Inflammatory macrophage (primary cell): ENCODE measurements at places on chromosomes 16 and 17.

DNA sequence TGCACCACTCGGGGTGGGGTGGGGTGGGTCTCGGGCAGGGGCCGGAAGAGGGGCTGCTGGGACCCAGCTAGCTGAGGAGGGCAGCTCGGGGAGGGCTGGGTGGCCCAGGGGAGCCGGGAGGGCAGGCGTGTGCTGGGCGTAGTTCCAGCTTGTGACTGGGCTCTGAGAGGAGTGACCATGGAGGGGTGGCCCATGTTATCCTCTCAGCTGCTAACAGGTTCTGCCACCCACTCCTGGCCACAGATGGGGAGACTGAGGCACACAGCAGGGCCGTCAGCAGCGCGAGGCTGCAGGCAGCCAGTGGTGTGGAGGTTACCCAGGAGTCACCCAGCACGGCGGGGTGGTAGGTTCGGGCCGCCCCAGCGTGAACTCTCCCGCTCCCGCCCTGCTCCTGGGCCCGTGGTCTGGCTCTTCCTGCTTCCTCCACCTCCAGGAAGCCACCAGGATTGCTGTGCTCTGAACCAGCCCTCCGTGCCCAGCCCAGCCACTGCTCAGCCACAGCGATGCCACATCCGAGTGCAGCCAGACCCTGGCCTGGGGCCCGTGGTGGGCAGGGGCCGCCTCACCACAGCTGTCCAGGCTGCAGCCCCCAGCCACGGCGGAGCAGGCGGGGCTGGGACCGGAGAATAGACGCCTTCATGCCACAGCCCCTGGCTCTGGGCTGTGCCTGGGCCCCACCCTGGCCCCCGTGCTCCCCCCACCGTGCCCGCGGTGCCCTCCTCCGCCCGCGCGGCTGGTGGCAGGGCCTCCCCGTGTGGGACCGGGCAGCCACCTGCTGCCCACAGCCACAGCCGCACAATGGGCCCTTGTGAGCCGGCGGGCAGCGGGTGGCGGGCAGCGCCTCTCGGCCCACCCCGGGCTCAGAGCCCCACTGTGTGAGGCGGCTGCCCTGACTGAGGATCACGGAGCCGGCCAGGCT is 26.3 kb upstream of the SSTR5 start:
- no peak for DNase-seq

DNA sequence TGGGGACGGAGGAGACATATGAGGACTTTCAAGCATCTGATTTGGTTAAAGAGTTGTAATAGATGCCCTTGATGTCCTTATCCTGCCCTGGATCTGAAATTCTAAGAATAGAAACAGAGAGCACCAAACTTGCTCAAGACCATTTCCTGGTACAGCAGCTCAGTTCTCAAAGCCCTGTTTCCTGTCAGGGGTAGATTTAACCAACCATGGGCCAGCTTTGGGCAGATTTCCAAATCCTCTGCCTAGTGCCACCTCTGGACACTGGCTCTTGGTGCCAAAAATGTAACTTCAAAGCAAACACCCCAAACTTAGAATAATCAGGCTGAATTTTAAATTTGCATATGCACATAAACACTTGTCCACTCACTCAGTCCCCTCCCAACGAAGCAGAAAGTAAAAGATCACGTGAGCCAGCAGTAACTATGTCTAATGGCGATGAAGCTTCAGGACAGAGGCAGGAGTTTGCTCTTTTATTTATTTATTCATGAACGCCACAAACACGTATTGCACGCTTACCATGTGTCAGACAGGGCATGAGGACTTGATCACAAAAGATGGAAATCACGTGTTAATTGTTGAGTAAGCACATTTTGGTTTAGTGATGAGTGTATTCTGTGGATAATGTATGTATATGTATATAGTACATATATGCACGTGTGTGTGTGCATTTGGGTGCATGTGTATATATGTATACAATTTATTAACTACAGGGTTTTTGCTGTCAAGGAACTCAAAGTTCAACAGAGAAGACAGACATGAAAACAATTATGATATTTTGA is 23.1 kb upstream of the SDK2 start:
- DNase-seq = peak; percentile 71

DNA sequence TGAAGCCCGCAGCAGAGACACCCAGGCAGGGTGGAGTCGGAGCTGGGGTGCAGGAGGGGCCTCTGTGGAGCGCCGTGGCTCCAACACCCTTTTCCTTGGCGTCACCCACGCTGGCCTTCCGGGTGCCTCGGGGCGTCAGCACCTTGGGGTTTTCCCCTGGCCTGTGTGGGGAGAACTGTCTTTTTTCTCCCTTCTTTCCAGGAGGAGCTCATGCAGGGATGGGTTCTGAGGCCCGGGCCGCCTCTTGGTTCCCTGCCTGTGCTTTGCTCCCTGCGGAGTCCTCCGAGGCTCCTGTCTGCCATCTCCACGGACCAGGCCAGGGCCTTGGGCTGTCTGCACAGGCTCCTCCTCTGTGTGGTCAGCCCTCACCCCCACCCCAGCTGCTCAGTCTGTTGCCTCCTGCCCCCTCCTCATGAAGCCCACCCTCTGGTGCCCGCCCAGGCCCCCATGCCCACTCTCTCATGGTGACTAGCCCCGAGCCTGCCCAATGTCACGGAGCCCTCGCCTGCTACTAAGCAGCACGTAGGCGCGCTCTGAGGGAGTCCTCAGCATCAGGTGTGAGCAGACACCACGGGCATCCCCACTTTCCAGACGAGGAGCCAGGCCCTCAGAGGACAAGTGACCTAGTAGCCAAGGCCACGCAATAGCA is 5.0 kb downstream of the KATNB1 start:
- no peak for DNase-seq

- no peak for DNase-seq
Observed at GRCh38 chr17:77498791-77499698, 358.3 kb downstream of the SEC14L1 start.

- no peak for DNase-seq
Observed at GRCh38 chr16:35752012-35752772, 2292.8 kb downstream of the TP53TG3F start.

GRCh38 chr16:3836641-3837040 is 43.9 kb downstream of the CREBBP start:
- DNase-seq = no peak

DNA sequence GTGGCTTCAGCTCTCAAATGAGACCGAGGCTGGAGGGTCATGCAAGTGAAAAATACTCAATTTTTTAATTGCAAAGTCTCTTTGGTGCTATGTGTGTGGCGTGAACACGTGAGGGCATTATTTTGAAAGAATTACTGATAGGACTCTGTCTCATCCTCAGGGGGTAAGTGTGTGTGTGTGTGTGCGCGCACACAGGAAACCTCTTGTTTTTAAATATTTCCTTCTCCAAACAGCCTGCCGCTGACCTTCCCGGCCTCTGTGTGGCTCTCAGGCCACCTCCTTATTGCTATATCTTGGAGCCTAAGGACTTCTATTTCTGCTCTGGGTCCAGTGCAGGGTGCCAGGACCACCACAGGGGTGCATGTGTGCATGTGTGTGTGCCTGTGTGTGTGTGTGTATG is 99.7 kb downstream of the CMIP start:
- peak; percentile 46 for DNase-seq

DNA sequence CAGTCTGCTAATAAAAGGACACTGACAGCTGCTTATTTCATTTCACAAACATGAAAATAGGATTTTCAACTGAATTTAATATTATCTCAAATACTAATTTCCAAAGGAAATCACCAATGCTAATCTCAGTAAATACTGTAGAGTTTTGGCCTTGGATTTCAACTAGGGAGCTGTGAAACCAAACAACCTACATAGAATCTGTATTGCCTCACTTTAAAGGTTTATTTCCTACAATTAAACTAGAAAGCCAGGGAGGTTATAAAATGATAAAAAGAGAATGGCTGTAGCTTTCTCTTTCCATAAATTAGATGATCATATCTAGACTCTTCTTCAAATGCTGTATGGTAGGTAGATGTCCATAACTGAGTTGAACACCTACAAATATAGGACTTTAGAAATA is 82.8 kb downstream of the SKAP1 start:
- no peak for DNase-seq

DNA sequence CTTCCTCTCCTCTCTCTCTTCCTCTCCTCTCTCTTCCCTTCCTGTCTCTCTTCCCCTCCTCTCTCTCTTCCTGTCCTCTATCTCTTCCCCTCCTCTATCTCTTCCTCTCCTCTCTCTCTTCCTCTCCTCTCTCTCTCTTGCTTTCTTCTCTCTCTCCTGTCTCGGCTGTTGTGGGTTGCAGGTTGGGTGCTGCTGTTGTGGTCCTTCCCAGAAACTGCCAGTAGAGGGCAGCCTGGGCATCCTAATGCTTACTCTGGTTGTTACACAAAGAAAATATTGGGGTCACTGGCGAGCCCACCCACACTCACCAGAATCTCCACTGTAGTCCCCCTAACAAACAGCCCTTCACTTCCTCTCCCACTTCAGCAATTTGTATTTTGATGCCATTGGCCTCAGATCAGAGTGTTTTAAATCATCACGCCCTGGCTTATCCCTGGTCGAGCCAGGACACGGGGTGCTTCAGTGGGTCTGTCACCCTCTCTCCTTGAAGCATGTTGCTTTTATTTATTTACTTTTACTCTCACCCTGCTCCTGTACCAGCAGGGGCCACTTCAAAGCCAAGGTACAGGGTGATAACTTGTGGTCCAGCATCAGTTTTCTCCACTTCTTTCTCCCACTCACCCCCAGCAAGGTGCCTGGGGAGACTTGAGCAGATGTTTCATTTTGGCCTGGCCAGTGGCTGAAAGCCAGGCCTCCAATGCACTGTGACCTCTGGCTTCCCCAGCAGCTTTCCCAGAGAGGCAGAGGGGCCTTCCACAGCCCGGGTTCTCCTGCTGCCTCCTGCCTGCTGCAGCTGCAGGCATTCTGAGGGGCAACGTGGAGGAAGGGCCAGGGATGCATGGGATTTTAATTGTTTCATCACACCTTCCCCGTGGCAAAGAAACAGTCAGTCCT is 4.7 kb upstream of the MMP15 start:
- DNase-seq = peak; percentile 59

DNA sequence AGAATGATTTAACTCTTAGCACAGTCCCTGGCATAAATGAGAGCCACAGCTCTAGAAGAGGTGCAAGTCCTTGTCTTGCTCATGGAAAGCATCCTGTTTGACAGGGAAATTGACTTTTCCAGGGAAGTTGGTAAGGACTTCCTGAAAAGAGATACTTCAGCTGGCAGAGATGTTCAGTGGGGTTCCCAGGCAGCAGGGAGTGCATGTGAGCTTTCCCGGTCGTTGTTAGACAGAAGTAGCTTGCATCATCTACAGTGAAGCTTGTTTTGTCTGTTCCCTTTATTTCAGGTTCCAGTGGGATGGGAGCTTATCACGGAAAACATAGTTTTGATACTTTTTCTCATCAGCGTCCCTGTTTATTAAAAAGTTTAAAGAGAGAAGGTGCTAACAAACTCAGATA is 22.9 kb downstream of the ALDH3A2 start:
- DNase-seq = peak; percentile 45

DNA sequence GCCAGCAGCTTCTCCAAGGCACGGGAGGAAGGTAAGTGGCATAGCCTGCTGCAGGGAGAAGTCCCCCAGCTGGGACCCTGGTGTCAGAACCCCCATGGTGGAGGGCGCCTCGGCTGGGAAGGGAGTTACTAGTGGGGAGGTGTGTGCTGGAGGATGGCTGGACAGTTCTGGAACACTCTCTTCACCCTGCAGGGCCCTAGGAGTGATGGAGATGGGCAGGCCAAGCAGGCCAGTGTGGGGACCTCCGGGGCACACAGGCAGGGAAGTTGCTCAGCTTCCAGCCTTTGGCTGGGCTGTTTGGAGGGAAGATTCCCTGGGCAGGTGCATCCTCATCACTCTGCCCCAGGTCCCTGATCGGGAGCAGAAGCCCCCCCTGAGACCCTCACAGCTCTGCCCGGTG is 696 bp downstream of the C17orf99 start:
- no peak for DNase-seq

DNA sequence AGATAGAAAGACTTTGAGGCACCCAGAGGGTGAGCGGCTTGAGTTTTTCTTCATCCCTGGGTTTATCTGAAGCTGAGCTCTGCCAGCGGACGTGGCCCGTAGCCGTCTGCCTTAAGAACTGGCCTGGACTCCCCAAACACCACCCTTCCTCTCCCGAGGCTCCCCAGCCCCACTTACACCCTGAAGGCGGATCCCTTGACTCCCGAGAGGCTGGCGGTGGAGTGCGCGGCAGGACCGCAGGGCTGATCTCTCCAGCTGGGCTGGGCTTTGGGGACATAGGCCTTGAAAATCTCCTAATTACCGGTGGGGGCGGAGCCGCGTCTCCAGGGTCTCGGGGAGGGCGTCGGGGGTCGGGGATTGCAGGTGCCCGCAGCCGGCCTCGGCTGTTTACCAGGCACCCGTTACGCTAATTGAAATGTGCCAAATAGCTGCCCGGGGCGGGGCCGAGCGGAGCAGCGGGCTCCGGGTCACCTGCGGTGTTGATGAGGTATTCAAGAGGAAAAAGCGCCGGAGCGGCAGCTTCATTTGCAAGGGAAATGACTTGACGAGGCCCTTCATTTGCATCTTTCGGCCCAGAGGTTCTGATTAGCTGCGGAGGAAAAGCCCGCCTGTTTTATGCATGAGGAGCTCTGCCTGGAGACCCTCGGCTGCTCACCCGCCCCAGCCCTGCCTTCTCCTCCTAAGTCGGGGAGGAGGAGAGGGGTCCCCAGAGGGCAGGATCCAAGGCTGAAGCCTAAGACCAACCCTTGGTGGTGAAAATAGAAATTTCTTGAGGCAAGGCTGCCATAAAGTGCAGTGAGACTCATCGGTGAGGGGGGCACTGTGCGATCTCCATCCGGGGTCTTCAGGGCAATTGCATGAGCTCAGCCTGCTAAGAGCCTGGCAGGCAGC is 100.7 kb downstream of the MGAT5B start:
- DNase-seq = no peak

- DNase-seq = no peak
Observed at GRCh38 chr16:75000481-75001081, 1.8 kb downstream of the ZNRF1 start.

- no peak for DNase-seq
Observed at GRCh38 chr16:67814567-67814966, 7.9 kb downstream of the TSNAXIP1 start.

DNA sequence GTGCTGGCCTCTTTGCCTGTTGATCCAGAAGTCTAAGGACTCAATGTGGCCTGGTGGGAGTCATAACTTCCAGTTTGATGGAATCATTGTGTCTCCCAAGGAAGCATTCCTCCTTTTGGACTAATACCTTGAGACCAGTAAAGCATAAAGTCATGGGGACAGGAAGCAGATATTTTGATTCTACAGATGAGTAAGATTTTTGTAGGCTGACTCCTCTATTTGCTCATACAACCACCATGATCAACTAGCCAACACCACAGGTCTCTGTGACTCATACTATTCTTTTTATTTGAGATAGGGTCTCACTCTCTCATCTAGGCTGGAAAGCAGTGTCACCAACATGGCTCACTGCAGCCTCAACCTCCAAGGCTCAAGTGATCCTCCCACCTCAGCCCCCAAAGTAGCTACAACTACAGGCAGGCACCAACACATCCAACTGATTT is 6.2 kb downstream of the MT2A start:
- DNase-seq = no peak

- no peak for DNase-seq
Observed at GRCh38 chr17:28747051-28747691, 3.4 kb downstream of the TRAF4 start.

GRCh38 chr16:28524681-28525171 is 14.0 kb downstream of the NUPR1 start:
- DNase-seq = peak; percentile 31
